ENCODE measurements at places on chromosomes 5 and 9.

- DNase-seq, result no peak
These were observed 52.0 kb upstream of the DAPK1 start for GRCh38 chr9:87445646-87446045.

DNA sequence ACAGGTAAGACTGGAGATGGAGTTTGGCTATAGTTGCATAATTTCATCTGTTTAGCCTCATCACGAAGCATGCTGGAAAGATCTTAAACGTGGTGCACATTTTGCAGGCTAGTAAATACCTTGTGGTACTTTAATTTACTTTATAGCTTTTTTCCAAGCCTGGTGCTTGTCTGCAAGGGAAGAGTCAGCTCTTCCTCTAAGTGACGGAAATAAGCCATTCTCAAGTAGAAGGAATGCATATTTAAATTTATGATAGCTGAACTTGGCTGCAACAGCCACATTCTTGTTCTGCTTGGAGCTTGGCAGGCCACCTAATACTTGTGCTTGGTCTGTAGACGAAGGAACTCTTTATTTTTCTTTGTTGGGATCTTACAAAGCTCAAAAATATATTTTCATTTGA is 188.0 kb upstream of the PIK3R1 start:
- no peak for DNase-seq

DNA sequence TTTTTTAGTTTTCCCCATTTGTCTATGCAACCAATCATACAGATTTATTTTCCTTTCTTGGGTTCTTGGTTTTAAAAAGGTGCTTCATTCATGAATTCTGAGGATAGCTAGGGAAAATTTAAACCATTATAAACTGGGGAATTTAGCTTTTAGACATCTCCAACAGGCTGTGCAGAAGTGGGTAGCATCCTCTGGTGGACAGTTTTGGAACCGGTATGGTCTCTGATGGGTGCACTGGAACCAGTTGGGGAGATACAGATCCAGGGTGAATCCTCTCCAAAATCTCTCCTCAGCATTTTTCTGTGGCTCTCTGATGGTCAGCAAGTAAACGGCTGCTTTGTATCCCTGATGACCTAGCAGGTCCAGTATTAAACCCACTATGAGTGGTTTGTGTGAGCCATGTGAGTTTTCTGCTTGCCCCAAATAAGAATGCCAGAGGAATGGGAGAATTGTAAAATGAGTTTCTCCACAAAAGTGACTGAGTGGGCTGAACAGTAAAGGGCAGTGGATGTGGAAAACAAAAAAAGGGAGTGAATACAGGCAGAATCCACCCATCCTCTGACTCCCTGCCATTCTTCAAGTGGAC is 9.1 kb upstream of the DNAJC25 start:
- no peak for DNase-seq

DNA sequence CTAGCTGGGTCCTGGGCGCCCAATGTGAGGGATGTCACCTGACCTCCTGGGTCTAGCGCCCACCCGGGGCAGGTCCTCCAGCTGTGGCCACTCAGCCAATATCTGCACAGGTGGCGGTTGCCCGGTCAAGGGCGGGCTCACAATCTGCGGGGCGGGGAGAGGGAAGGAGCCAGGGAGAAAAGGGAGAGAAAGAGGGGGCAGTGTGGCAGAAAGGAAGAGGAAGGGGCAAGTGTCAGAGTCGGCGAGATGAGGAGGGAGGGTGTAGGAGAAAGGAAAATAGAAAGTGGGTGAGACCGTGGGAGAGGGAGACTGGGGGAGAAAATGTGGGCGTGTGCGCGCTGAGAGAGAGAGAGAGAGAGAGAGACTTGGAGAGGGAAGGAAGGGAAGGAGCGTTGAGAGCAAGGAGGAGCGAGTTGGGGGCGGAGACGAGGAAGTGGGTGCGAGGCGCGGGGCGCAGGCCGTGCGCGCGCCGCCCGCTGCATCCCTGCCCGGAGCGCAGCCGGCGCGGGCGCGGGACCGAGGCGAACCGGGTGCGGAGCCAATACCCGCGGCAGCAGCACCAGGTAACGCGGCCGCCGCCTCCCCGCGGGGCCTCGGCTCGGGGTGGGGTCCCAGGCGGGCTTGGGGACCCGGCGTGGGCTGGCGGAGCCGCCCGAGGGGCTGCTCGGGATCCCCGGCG is at the start of gene HRH2:
Gene HRH2 (plus strand): TSS at position 479 of the 679 bp plus-strand sequence. CDS start 25,163 bp downstream, outside the sequence.
- DNase-seq, result no peak

GRCh38 chr9:100108559-100108958 is 9.5 kb downstream of the INVS start:
- DNase-seq, result no peak

DNA sequence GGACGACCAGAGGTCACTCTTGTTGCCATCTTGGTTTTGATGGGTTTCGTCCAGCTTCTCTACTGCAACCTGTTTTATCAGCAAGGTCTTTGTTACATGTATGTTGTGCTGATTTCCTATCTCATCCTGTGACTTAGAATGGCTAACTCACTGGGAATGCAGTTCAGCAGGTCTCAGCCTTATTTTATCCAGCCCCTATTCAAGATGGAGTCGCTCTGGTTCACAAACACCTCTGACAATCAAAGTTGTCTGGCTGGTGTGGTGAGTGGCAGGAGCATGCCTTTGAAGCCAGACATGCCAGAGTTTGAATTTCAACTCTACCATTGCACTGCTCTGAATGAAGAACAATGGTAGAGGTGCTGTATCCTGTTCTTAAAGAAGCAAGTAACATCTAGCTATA is 253.8 kb downstream of the CHSY3 start:
- DNase-seq, result no peak

- no peak for DNase-seq
These were observed 138.2 kb upstream of the SMARCA2 start for GRCh38 chr9:1876891-1877496.

DNA sequence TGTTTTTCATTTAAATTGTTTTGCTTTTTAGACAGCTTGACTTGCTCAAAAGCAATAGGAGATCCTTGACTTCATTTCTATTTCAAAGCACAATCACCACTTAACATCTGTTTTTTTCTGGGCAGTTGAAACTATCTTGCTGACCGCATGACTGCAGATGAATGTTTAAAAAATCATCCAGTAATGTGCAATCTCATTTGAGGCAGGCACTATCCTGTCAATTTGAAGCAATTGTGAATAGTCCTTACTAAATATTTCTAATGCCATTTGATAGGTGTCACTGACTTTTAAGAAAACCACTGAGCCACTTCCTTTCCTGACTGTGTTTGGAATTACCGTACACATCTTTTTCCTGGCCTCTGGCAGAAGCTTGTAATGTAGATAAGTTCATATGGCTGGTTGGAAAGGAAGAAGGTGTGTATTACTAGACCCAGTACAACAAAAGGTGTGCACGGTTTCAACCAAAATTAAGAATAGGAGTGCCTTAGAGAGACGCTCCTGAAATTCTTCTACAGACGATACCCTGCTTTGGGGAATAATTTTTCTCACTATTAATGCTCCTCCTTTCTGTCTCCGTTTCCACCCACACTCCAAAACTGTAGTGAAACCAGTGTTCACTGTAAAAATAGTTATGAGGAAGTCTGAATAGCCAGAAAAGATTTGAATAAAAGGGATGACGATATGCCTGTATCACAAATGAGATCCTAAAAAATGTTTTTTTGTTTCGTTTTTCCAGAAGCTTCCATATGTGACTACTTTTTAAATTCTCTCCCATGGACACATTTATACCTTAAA is 136.7 kb upstream of the MOCS2 start:
- DNase-seq, result no peak

DNA sequence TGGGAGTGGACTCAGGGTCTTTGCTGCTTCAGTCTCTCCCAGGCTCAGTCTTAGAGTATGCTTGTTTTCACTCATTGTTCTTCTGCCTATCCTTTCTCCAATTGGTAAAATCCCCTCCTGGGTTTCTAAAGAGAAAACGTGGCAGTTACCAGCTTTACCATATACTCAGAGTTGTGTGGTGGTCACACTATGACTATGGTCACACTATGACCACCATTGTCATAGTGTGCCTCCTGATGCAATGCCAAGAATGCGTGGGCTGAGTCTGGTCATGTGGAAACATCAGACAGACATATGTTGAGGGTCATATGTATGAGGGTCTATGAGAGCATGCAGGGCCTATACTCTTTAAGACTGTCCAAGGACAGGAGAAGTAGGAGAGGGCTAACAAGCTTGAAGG is 326.5 kb upstream of the PRR16 start:
- DNase-seq, result no peak

DNA sequence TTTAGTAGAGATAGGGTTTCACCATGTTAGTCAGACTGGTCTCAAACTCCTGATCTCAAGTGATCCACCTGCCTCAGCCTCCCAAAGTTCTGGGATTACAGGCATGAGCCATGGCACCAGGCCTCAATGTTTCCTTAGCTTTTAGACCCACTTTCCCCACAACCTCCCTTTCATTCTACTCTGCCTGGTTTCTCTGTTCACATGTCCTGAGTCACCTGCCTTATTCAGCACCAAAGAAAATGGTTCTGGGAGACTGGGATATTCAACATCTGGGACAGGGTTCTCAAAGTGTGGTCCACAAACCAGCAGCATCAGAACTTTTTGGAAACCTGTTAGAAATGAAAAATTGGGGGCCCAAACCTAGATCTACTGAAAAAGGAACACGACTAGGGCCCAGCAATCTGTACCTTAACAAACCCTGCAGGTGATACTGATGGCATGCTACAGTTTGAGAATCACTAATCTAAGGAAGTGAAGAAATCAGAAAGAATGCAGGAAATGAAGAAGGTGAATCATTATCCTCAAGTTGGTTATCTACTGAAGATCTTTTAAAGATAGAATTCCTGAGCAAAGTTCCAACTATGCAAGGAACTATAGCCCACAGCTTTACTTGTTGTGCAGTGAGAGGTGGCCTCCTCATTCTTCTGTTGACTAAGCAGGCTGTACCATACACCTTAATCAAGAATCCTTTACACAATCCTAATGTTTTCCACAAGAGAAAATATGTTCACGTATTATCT is 51.8 kb upstream of the CTNNAL1 start:
- DNase-seq, result no peak

- no peak for DNase-seq
These were observed 99.1 kb downstream of the FBXO38 start for GRCh38 chr5:148482697-148483462.

DNA sequence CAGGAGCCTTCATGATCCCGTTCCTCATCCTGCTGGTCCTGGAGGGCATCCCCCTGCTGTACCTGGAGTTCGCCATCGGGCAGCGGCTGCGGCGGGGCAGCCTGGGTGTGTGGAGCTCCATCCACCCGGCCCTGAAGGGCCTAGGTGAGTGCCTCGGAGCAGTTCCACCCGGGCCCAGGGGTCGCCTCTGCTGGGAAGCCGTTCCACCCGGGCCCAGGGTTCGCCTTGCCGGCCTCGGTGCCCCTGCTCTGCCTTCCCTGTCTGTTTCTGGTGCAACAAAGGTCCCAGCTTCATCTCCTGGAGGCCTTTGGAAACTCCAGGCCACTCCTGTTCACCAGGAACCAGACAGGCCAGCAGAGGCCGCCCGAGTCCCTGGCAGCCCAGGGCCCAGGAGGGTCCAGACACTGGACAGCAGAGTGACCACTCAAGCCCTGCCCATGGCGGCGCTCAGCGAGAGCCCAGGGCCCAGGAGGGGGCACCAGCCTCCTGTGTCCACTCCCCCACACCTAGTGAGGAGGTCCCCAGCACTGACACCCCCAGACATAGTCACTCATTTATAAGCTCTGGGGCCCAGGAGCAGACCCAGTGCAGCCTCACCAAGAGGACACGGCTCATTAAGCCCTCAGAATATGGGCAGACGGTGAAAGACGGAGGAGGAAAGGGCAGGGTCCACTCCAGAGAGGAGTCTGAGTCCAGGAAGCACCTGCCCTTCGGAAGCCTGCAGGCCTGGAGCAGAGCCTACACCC is 7.5 kb downstream of the SLC6A19 start:
- DNase-seq, result no peak

DNA sequence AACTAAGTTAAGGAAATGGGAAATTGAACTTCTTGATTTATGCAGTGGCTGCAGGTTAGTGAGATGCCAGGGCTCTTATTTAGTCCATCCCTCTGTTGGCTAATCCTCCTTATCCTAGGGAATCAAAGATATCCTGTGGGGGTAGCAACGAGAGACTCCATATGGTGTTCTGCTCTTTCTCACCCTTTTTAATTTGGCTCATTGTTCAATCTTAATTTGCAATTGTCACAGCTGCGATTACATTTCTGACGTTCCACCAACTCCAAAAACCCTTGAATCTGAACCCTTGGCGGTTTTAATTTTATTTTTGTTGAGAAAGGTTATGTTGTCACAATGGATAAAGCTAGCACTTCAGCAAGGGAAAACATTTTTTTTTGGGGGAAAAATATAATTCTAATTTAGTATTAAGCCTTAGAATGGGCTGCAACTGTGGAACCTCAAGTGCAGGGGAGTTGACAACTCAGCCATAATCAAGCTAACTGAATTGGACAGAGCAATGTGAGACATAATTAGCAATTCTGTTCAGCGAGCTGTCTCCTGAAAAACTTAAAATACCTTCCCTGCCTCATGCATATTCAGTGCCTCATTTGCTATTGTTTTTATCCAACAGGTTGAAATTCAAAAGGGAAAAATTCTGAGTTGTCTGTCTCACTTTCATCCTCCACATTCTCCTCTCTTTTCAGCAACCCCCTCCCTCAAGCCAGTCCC is 91.3 kb downstream of the MAT2B start:
- no peak for DNase-seq

GRCh38 chr5:40160435-40160834 is 519.3 kb upstream of the PTGER4 start:
- DNase-seq, result no peak

- no peak for DNase-seq
These were observed 960 bp downstream of the CANX start for GRCh38 chr5:179699616-179700237.

GRCh38 chr5:58544195-58544594 is 38.7 kb upstream of the RAB3C start:
- DNase-seq, result no peak

- no peak for DNase-seq
These were observed 32.8 kb upstream of the BASP1 start for GRCh38 chr5:17184588-17184987.

GRCh38 chr9:133727277-133727875 is 10.8 kb downstream of the SARDH start:
- no peak for DNase-seq

- DNase-seq, result no peak
These were observed 32.5 kb upstream of the PPP1R26 start for GRCh38 chr9:135447126-135447525.

DNA sequence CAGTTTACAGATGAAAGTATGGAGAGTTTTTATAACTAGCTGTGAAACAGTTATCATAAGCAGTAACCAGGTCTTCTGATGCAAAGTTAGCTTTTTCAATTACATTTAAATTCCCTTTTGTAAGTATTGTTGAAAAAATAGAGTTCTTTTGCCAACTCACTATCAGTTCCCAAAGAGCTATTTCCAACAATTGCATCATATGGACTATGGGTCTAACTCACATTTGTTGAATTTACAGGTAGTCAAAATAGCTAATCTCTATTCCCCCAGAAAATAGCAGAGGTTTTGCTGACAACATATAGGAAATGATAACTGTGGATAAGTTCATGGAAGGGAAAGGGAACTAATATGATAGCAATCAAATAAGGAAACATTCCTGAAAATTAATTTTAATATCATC is 1.4 kb downstream of the SPINK1 start:
- DNase-seq, result no peak

DNA sequence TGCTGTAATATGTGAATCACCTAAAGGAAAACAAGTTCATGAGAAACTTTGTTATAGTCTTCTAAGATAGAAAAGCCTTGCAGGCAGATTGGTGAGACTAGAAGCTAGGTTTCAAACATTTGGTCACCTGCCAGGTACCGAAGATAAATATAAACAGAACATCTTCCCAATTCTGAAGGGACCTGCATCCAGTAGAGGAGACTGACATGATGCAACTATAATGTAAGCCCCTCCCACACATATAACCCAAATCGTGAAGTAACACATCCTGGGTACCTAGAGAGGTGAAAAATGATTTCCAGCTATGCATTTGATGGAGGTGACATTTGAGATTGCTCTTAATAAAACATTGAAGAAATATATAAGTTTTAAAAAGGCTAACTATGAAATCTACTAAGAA is 29.9 kb downstream of the SHLD3 start:
- no peak for DNase-seq

Measured in NCI-H1436 treated with DMSO at 0.1 percent for 48 hours (cell line).